ENCODE measurements at places on chromosomes 7 and 10.

- no peak for DNase-seq
These were observed 175.9 kb downstream of the ZMYND11 start for GRCh38 chr10:310976-311639.

GRCh38 chr10:31129271-31129670 lies 97.6 kb upstream of the ZNF438 start:
- no peak for DNase-seq

DNA sequence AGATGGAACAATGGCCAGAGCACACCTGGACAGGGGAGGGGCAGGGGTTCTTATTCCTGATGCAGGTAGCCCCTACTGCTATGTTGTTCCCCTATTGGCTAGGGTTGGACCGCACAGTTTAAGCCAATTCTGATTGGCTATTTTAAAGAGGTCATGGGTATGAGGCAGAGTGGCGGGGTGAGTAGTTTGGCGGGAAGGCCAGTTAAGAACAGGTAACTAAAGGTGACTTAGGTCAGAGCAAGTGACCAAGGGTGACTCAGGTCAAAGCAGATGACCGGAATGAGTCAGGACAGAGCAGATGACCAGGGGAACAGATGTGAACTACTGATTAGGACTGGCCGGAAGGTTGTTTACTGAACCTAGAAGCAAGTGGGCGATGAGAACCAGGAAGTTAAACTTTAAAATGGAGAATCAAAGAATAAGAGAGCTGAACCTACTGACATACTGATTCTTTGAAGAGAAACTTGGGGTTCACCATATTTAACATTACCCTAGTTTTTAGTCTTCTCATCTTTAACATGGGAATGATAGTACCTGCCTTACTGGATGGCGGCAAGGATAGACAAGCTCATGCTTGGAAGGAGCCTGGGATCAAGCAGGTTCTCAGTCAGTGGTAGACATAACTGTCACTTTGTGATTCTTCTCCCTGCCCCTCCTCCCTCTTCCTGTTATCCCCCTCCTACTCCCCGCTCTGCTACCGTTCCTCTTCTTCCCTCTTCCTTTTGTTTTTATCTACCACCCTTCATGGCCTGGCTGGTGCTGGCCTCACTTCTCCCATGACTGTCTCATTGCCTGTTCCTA lies 55.0 kb downstream of the CCNY start:
- DNase-seq: no peak

GRCh38 chr10:3954615-3955014 lies 169.6 kb upstream of the KLF6 start:
- no peak for DNase-seq

DNA sequence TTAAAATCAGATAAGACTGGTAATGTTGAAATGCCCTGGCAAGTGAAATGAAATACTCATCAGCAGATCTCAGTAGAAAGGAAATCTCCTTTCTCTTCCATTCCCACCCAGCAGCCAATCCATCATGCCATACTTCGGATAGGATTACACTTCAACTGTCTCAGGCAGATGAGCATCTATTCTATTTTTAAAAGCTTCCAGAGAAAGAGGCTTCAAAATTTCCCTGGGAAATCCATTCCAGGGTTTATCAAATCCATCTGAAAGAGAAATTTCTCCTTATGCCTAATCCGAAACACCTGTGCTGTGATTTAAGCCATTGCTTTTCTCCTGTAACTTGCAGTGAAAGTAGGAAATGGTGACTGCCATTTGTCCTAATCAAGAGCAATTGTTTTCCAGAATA lies 60.4 kb upstream of the RAPGEF5 start:
- no peak for DNase-seq

DNA sequence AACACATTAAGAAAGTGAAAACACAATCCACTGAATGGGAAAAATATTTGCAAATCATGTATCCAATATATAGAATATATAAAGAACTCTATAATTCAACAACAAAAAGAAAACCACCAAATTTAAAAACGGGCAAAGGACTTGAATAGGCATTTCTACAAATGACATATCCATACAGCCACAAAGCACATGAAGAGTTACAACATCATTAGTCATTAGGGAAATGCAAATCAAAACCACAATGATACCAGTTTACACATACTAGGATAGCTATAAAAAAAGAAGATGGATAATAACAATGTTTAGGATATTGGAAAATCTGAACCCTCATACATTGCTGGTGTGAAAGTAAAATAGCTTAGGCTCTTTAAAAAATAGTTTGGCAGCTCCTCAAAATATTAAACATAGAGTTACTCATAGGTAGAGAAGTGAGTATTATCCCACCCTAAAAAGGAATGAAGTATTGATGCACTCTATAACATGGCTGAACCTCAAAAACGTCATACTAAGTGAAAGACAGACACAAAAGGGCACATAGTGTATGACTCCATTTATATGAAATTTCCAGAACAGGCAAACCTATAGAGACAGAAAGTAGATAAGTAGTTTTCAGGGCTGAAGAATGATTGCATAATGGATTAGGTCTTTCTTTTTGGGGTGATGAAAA lies 4.5 kb downstream of the ZPBP start:
- no peak for DNase-seq

GRCh38 chr7:20793694-20794394 lies 7.2 kb upstream of the SP8 start:
- DNase-seq: no peak

GRCh38 chr10:95850791-95851190 lies 57.0 kb upstream of the CC2D2B start:
- no peak for DNase-seq

- DNase-seq: no peak
These were observed 11.4 kb downstream of the DAGLB start for GRCh38 chr7:6436385-6436685.

DNA sequence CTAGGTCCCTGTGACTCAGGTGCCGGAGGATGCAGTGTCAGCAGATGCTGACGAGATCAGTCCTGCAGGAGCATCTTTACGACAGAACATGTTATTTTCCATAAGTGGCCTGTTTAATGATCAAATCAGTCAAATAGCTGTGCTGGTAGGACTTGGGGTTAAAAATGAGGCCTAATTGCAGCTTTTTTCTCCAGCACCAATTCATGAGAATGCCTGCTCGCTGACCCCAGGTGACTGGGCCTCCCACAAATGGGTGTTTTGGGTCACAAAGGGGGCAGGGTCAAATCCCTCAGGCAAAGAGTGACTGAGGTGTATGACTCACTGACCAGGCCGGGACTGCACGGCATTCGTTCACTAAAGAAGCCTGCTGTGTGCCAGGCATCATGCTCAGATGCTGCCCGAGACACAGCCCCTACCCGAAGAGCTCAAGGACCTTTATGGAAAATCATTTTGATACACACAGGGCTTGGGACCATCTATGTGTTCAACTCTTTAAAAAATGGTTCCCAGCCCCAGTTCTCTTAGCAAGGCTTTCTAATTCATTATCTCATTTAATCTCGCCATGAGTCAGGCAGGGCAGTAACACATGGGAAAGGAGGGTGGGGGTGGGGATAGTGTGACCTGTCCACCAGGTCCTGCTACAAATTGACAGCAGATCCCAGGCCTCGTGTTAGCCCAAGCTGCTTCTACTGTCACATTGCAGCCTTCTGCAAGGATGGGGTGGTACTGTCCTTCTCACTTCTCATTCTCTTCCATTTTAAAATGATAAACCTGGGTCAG lies 21.1 kb downstream of the ZNF775 start:
- DNase-seq: no peak

DNA sequence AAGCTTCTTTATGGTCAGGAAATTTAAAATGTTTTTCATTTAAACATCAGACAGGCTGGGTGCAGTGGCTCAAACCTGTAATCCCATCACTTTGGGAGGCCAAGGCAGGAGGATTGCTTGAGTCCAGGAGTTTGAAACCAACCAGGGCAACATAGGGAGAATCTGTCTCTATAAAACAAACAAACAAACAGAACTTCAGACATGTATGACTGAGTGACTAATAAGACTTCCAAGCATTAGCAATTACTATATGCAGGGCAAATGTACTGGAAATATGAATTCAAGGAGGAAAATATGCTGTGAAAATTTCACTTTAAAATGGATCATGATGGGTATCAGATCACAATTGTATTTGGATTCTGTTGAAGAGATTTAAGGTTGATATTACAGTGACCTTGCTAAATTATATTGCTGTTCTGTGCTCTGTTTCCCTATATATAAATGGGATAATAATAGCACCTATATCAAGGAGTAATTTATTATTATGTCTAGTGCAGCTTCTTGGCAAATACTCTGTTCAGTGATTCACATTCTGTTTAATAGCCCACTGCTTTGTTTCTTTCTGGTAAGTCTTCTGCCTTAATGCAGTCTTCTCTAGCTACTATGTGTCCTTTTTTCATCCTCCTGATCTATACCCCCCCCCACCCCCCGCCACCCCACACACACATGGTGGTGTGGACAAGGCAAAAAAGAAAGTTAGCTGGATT lies 36.2 kb downstream of the BMPR1A start:
- no peak for DNase-seq

GRCh38 chr10:126476246-126476645 lies 88.0 kb upstream of the ADAM12 start:
- no peak for DNase-seq

DNA sequence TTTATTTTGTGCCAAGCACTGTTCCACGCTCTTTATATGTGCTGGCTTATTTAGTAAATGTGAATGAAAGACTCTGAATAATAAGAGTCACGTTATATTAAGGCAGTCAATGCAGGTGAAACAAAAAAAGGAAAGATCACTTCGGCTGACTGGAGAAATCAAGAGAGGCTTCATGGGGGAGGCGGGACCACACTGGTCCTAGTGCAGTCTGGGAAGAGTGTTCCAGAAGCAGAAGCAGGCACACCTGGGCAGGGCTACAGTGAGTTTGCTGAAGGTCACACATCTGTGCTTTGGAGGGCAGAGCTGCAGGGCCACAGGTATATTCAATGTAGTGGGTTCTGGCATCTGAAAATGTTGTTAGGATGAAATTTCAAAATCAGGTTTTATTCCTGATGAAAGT lies 176.9 kb downstream of the PLXNA4 start:
- no peak for DNase-seq

DNA sequence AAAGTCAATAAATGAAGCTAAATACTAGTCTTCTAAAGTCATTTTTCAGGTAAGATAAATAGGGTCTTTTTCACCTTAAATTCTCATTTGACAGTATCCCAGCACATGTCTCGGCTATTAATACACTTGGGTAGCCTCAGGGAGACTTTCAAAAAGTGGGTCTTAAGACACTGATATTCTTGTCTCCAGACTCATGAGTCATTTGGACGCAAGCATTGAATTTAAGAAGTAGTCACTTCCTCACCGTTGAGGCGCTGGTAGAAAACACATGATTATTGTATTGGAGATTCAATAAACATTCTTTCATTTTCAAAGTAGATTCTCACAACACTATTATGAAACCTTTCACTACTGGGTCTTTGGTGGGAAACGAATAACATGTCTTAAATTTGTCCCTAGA lies 108.9 kb upstream of the SP8 start:
- no peak for DNase-seq

DNA sequence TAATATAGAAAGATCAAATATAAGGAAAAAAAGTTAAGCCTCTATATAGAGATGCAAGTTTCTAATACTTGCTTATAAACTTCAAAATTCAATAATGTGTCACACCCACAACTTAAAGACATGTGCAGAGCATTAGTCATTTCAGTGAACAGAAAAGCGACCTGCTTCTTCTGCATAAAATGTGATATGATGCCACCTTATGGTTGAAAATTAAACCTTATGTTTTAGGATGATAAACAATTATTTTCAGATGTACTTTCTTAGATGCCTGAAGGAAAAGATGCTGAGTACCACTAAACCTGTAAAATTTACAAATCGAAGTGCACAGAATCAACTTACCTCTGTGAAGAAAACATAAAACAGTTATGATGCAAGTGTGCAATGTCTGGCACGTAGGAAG lies 96.0 kb downstream of the MTERF1 start:
- DNase-seq: peak; percentile 23

DNA sequence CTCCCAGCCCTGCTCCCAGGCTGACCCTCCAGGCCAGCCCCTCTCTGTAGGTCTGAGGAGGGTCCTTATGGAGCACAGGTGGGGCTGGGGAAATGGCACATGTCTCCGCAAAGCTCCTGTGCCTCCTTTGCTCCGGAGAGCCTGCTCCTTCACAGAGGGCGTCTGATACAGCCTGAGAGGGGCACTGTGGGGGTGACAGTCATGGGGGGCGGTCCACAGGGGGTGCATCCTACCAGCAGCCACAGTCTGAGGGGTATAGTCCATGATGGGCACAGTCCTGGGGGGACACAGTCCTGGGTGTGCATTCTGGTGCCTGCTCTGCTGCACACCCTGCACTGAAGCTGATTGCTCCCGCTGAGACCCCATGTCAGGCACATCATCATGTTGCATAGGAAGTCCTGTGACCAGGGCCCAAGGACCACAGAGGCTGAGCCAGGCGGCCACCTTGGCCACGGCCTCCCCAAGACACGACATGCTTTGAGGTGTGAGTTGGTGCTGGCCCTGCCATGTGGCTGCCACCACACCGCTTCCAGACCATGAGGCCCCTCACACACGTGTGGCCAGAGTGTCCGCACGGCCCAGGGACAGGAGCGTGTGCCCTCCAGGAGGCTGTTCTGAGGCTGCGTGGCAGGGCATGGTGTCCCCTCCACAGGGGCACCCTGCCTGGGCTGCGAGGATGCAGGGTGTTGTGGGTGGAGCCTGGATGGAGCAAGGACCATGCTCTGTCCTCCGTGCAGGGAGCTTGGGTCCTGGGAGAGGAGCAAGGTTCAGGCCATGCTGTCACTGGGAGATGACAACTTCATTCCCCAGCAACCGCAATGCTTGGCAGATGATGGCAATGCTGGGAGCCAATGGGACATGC lies 59.2 kb downstream of the PWWP2B start:
- no peak for DNase-seq

DNA sequence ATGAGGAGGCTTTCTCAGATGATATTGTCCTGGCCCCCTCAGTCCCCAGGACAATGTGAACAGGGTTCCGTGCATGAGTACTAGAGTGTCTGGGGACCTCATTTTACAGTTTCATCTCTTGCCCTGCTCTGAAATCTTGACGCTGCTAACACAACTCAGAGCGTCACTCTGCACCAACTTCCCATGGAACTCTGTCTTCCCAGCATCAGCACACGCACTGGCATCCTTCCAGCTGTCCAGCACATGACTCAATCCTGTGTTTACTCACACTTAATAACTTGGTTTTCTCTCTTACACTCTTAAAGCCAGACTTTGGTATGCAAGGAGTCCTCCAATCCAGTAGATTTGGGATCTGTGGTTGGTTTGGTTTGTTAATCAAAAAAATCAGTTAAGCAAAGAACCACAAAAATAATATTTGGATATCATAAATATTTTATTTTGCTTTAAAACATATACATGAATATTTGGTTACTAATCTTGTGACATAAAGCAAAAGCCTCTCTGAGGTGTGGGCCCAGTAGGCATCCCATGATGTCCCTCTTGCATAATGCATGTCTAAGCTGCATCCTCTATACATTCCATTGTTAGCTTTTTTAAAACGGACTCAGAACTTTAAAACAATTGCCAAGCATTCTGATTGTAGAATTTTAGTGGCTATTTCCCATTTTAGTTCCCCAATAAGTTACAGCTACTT lies 131.0 kb downstream of the CXCL12 start:
- no peak for DNase-seq

DNA sequence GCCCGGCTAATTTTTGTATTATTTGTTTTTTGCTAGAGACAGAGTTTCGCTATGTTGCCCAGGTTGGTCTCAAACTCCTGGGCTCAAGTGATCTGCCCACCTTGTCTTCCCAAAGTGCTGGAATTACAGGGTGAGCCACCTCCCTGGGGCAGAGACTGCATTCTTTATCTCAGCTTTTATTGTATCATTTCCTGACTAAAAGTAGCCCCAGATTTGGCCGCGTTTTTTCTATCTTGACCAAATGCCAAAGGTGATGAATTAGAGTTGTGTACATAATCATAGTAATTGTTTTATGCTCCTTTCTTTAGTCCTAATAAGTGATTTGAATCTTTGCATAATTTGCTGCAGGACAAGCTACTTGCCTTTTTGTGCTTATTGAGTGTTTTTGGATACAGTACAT lies 3.1 kb upstream of the SMNDC1 start:
- no peak for DNase-seq

Measured in RPMI8226 (cell line).